Activated T-helper 2 cell treated with anti-CD3 and anti-CD28 coated beads, Interferon-gamma antibody, Interleukin-2, Interleukin-4, amounts not matched to agents 10 μg/mL and 5 μg/mL and 100 μg/mL, durations not matched to agents 14 hours and 24 hours and 36 hours (primary cell): ENCODE measurements at places on chromosomes 16 and 17. TPM values are rescaled to one million over a fixed set of nuclear protein-coding genes. Genes with fewer than 3 reads are reported as not detected.

GRCh38 chr17:69447726-69448125 lies 33.2 kb downstream of the MAP2K6 start:
- DNase-seq = no peak
- H3K4me3 ChIP-seq = no peak overlapping the region
- no peaks in the 10 kb centered on the region for H3K36me3 ChIP-seq
- H3K27me3 ChIP-seq = no peaks in the 10 kb centered on the region
- H3K27ac ChIP-seq = no peak overlapping the region

DNA sequence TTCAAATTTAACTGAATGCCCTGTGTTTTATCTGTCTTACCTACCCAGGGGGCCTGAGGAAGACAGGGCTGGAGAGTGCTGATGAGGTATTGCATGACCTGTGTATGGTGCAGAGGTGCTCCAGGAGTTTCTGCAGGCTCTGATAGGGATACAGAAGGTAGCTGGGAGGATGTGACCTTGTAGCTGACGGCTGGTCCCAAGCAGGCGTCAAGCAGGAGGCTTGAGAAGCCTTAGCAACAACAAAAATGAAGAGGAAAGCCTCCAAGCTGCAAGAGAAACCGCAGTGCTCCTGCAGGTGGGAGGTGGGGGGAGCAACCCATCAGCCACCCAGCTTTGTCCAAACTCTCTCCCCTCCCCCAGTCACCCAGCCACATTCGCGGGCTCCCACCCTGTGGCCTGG lies 40.4 kb downstream of the LAT start:
- H3K4me3 ChIP-seq = no peak overlapping the region
- H3K36me3 ChIP-seq = no peaks in the 10 kb centered on the region
- DNase-seq = no peak
- peaks cover 64% of the 10 kb centered on the region for H3K4me1 ChIP-seq
- peak overlapping the region; percentile 43 for H3K27ac ChIP-seq
- no peaks in the 10 kb centered on the region for H3K27me3 ChIP-seq

GRCh38 chr16:71894229-71894920 lies 956 bp upstream of the IST1 start:
- DNase-seq = peak; percentile 27
- peak overlapping the region; percentile 95 for H3K4me3 ChIP-seq
- H3K27me3 ChIP-seq = no peaks in the 10 kb centered on the region
- H3K27ac ChIP-seq = peak overlapping the region; percentile 98
- H3K4me1 ChIP-seq = peaks cover 12% of the 10 kb centered on the region

DNA sequence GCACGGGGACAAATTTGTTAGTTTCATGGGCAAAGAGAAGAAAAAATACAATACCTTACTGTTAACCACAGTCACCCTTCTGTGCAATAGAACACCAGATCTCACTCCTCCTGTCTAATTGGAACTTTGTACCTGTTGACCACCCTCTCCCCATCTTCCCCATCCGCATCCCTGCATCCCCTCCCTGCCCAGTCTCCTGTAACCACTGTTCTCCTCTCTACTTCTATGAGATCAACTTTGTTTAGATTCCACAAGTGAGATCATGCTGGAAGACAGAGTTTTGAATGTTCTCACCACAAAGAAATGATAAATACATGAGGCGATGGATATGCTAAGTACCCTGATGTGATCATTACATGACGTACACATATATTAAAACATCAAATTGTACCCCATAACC lies 47.7 kb downstream of the CLEC16A start:
- no peak for DNase-seq
- H3K27ac ChIP-seq = peak overlapping the region; percentile 84
- no peaks in the 10 kb centered on the region for H3K27me3 ChIP-seq
- H3K4me3 ChIP-seq = peak overlapping the region; percentile 54
- peaks cover 77% of the 10 kb centered on the region for H3K36me3 ChIP-seq
- H3K4me1 ChIP-seq = peaks cover 78% of the 10 kb centered on the region

The KCNJ16 gene
- not detected in 2 replicates for total RNA-seq

The CD7 gene
- total RNA-seq = 345 and 351 TPM in 2 replicates

The ITGA2B gene
- 1.5 and 2.7 TPM in 2 replicates for total RNA-seq

DNA sequence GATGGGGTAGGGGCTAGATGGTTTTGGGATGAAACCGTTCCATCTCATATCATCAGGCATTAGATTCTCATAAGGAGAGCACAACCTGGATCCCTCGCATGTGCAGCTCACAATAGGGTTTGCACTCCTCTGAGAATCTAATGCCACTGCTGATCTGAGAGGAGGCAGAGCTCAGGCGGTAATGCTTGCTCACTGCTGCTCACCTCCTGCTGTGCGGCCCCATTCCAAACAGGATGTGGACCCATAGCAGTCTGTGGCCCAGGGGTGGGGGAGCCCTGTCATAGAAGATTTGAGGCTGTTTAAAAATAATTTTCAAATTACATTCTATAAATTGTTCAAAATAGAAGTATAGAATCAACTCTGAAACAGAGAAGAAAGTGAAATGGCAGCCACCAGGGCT lies 50.8 kb downstream of the PHKB start:
- no peak for DNase-seq
- peaks cover 27% of the 10 kb centered on the region for H3K36me3 ChIP-seq
- H3K4me3 ChIP-seq = no peak overlapping the region
- no peak overlapping the region for H3K27ac ChIP-seq

DNA sequence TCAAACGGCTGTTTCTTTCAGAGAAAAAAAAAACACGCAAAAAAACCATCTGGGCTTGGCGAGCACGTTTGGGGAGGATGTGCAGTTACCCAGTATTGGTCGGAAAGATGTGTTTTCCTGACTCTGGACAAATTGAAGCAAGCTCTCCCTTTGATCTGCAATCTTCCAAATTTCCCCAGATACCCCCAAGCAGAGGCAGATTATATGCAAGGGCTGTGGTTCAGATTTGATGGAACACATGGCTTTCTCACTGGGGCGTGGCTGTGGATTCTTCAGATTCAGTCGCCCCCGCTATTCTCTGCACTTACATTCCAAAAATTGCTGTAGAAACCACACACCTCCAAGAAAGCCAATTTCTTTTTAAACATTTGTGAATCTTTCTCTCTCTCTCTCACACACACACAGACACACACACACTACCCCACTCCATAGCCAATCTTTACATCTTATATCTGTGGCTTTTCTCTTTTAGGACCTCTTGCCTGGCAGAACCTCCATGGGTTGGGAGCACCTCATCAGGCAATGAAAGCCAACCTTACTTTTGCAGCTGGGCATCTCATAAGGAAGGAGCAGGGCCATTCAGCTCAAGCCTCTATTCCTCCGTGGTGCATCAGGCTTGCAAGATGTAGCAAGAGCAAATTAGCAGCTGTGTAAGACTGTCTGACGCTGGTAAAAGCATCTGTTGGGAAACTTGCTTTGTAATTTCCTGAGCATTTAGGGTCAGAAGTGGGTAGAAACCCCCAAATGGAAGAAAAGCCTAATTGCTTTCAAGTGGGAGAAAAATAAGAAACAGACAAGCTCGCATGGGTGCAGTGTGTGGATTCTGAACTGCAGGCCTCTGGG lies 103.9 kb upstream of the FAM20A start:
- no peaks in the 10 kb centered on the region for H3K4me1 ChIP-seq
- no peaks in the 10 kb centered on the region for H3K36me3 ChIP-seq
- H3K4me3 ChIP-seq = no peak overlapping the region

GRCh38 chr17:63075969-63076368 lies 109.9 kb downstream of the TANC2 start:
- no peak overlapping the region for H3K27ac ChIP-seq
- no peaks in the 10 kb centered on the region for H3K36me3 ChIP-seq
- peaks cover 4% of the 10 kb centered on the region for H3K4me1 ChIP-seq
- peaks cover 7% of the 10 kb centered on the region for H3K27me3 ChIP-seq
- no peak overlapping the region for H3K4me3 ChIP-seq

The RPGRIP1L gene
- total RNA-seq = 7.7 and 9.6 TPM in 2 replicates

GRCh38 chr16:49889725-49890397 lies 33.9 kb upstream of the ZNF423 start:
- no peaks in the 10 kb centered on the region for H3K36me3 ChIP-seq
- no peak overlapping the region for H3K27ac ChIP-seq
- H3K27me3 ChIP-seq = no peaks in the 10 kb centered on the region

- no peak overlapping the region for H3K4me3 ChIP-seq
- no peaks in the 10 kb centered on the region for H3K36me3 ChIP-seq
- peaks cover 53% of the 10 kb centered on the region for H3K4me1 ChIP-seq
- H3K27ac ChIP-seq = no peak overlapping the region
- no peak for DNase-seq
- H3K27me3 ChIP-seq = no peaks in the 10 kb centered on the region
Observed at GRCh38 chr17:31497994-31498826, 106.7 kb downstream of the RAB11FIP4 start.

The FBXO31 gene
- 33.6 and 40.1 TPM in 2 replicates for total RNA-seq

- no peak overlapping the region for H3K4me3 ChIP-seq
- DNase-seq = no peak
- peaks cover 5% of the 10 kb centered on the region for H3K36me3 ChIP-seq
- no peaks in the 10 kb centered on the region for H3K27me3 ChIP-seq
Observed at GRCh38 chr16:70470927-70471341, 16.5 kb downstream of the FCSK start.

- no peak overlapping the region for H3K27ac ChIP-seq
- no peak for DNase-seq
- no peaks in the 10 kb centered on the region for H3K36me3 ChIP-seq
- H3K4me1 ChIP-seq = peaks cover 4% of the 10 kb centered on the region
- H3K4me3 ChIP-seq = no peak overlapping the region
Observed at GRCh38 chr17:40960144-40960543, 6.6 kb downstream of the KRT39 start.

DNA sequence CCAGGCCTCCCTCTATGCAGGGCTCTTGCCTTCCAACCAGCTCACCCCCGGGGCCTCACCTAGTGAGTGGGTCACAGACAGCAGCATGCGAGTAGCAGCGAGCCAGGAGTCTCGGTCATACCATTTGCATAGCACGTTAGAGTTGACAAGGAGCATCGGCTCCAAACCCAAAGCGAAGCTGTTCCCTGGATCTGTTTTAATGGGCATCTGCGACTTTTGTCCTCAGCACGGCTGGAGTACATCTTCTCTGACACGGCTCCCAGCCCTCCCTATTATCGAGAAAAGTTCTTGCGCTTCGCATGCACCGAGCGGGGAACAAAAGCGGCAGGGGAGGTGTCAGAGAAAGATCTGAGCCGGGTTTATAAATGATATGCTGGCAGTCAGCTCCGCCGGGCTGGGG lies 253.3 kb downstream of the MAF start:
- H3K27ac ChIP-seq = no peak overlapping the region
- no peak for DNase-seq
- H3K27me3 ChIP-seq = peaks cover 5% of the 10 kb centered on the region
- H3K36me3 ChIP-seq = no peaks in the 10 kb centered on the region

DNA sequence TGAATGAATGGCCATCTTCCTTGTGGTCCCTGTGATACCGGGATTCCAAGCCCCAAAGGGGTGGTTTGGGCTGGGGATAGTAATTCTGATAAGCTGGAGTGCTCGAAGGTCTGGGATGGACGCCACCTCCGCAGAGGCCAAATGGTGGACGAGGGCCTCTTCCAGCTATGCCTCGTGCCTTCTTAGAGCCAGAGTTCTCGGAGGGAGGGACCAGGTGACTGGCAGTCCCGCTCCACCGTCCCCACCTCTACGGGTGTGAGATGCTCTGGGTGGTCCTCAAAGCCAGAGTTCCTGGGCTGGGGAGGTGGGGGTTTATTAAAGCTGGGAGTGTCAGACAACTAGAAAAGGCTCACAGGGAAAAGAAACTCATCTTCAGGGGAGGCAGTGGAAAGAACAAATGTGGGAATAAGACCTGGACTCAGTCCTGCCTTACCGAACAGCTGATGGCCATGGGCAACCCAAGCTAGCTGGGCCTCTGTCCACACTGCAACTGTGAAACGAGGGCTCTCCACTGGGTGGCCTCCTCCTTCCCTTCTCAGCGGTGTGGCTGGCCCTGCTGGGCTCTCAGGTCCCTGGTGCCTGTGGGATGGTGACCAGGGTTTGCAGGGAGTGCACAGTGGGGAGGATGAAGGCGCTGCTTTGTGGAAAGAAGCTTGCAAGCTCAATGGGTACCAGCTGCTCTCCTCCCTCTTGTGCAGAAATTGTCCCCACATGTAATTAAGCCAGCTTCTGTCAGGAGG lies 75.2 kb downstream of the N4BP1 start:
- peaks cover 9% of the 10 kb centered on the region for H3K4me1 ChIP-seq
- no peaks in the 10 kb centered on the region for H3K27me3 ChIP-seq
- H3K4me3 ChIP-seq = no peak overlapping the region
- no peak overlapping the region for H3K27ac ChIP-seq

The CDH8 gene
- total RNA-seq = not detected in 2 replicates

The NPW gene
- total RNA-seq = 4.2 and 5.1 TPM in 2 replicates

The DYNLRB2 gene
- total RNA-seq = not detected in 2 replicates

DNA sequence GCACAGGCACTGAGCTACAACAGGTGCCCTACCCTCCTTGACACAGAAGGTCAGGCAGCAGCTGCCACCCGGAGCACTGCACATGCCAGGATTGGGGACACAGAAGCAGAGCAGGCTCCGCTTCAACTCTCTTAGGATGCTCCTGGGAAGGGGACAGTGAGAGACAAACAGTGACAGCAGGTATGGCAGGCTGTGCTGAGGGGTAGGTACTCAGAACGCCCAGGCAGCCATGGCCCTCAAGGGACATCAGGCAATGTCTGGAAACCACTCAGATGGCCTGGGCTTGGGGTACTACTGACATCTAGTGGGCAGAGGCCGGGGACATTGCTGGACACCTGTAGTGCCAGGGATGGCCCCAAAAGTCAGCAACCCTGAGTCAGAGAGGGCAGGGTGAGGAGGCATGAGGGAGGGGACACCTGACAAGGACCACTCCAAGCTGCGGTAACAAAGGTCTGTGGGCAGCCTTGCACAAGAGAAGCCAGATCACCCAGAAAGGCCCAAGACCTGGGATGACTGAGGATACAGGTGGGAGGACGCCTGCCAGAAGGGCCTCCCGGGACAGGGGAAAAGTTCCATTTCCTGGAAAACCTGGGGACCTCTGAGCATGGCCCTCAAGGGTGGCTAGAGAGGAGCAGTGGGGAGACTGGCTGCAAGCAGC lies 21.2 kb downstream of the PEMT start:
- H3K27ac ChIP-seq = no peak overlapping the region
- H3K27me3 ChIP-seq = no peaks in the 10 kb centered on the region
- no peak overlapping the region for H3K4me3 ChIP-seq
- no peaks in the 10 kb centered on the region for H3K4me1 ChIP-seq
- no peak for DNase-seq

- DNase-seq = no peak
- H3K36me3 ChIP-seq = peaks cover 32% of the 10 kb centered on the region
- H3K4me3 ChIP-seq = no peak overlapping the region
Observed at GRCh38 chr17:68033636-68034451, 1.7 kb upstream of the KPNA2 start.

DNA sequence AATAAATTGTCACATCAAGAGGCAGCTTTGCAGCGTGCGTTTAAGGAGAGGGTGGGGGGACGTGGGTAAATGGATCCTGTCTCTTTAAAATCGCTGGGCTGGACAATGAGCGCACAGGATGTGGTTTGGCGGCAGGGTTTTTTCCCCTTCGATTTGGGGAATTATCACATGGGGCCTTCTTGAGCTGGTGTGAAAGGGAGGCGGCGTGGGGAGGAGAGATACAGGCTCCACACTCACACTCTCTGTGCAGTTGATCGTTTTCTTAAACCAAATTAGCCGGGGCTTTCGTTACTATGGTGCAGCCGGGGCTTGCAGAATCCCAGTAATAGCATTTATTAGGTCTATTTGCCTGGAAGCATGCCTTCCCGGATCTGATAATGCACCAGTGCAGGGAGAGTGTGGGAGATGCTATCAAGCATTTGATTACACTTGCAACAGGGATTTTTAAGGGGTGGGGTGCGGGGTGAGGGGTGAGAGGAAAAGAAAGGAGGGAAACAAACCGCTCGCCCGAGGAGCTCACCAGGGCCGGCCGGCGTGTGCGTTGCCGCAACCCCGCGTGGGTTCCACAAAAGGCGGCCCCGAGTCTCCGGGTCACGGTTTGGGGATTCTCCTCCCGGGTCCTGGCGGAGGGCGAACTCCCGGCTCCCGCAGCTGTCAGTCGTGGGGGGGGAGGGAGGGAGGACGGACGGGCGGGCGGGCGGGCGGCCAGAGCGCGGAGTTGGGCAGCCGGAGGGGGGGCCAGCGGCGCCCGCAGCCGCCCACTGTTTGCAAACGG lies 58.8 kb upstream of the GSE1 start:
- peak overlapping the region; percentile 91 for H3K4me3 ChIP-seq
- H3K27me3 ChIP-seq = no peaks in the 10 kb centered on the region
- DNase-seq = peak; percentile 78
- H3K36me3 ChIP-seq = peaks cover 3% of the 10 kb centered on the region
